ENCODE measurements at places on chromosomes 11 and 22. TPM values are rescaled to one million over a fixed set of nuclear protein-coding genes. Genes with fewer than 3 reads are reported as not detected.

GRCh38 chr11:117606211-117606610 lies 190.8 kb downstream of the DSCAML1 start:
- H3K27ac ChIP-seq, result no peak overlapping the region
- no peak for DNase-seq
- peaks cover 2% of the 10 kb centered on the region for H3K27me3 ChIP-seq
- peaks cover 4% of the 10 kb centered on the region for H3K4me1 ChIP-seq
- H3K4me3 ChIP-seq, result no peak overlapping the region

DNA sequence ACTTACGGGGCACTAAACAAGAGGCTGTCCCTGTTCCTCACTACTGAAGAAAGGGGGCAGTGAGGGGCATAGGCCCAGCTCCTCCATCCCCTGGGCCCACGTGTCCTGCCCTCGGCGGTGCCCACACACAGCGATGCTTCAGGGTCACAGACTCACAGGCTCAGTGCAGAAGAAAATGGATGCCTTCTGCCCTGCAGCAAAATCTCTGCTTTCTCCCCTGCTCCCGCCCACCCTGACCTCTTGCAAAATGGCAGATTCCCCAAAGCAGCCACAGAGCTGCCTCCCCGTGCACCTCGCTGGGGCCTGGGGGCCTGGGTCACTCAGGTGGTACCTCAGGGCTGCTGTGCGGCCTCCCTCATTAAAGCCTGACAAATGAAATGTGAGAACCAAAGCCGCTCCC lies 204.0 kb downstream of the DSCAML1 start:
- no peaks in the 10 kb centered on the region for H3K4me1 ChIP-seq
- no peaks in the 10 kb centered on the region for H3K36me3 ChIP-seq
- no peak overlapping the region for H3K27ac ChIP-seq

GRCh38 chr22:48275412-48275811 lies 1513.0 kb downstream of the TBC1D22A start:
- no peaks in the 10 kb centered on the region for H3K36me3 ChIP-seq
- DNase-seq, result no peak
- H3K4me3 ChIP-seq, result no peak overlapping the region
- no peaks in the 10 kb centered on the region for H3K27me3 ChIP-seq

- no peaks in the 10 kb centered on the region for H3K4me1 ChIP-seq
- H3K36me3 ChIP-seq, result no peaks in the 10 kb centered on the region
- no peaks in the 10 kb centered on the region for H3K27me3 ChIP-seq
- no peak overlapping the region for H3K4me3 ChIP-seq
These were observed 10.7 kb upstream of the SMIM38 start for GRCh38 chr11:69145050-69145380.

GRCh38 chr11:17951685-17952388 lies 61.0 kb downstream of the SERGEF start:
- H3K36me3 ChIP-seq, result peaks cover 2% of the 10 kb centered on the region
- no peak overlapping the region for H3K27ac ChIP-seq
- no peaks in the 10 kb centered on the region for H3K27me3 ChIP-seq

DNA sequence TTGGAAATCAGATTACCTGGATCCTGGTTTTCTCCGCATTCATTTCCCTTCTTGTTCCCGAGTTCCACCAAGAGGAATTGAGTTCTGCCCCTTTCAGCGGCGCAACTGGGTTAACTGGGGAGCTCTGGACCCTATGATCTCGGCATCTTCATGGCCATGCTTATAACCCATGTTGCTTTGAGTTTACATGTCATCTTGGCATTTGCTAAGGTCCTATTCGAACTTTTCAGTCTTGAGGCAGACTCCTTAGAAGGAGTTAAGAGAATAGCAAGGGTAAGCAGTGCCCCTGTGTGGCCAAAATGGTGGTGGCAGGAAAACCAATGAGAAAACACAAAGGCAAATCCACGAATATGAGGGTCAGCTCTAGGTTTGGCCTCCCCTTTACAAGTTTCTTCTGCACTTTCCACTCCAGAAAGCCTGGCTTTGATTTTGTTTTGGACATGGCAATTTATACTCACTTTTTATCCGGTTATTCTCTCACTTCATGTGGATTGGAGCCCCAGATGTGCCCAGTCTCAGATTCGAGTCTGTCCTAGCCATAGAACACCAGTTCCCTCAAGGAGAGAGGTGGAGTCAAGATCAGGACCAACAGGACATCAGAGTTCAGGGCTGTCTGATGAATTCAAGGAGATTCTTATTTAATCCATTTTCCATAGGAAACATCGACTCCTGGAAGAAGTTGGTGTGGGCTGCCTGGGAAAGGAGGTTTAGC lies 55.3 kb upstream of the FBXO3 start:
- peaks cover 8% of the 10 kb centered on the region for H3K4me1 ChIP-seq
- H3K4me3 ChIP-seq, result peak overlapping the region; percentile 55
- peaks cover 7% of the 10 kb centered on the region for H3K27me3 ChIP-seq
- H3K36me3 ChIP-seq, result no peaks in the 10 kb centered on the region

The POTEH gene
- total RNA-seq, result not detected

The INPP5J gene
- total RNA-seq, result 3.0 TPM
